ENCODE measurements at places on chromosomes 12 and 14. TPM values are rescaled to one million over a fixed set of nuclear protein-coding genes. Genes with fewer than 3 reads are reported as not detected.

LTB4R2 gene
- 37.4 TPM for total RNA-seq

DNA sequence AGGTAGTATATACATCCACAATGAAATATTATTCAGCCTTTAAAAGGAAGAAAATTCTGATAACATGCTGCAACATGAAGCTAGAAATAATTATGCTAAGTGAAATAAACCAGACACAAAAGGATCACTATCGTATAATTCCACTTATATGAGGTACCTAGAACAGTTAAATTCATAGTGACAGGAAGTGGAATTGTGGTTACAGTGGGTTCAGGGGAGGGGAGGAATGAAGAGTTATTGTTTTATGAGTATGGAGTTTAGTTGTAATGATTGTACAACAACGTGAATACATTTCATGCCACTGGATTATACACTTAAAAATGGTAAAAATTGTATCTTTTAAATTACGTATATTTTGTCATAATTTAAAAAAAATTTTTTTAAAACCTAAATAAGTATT is 21.0 kb downstream of the EEA1 start:
- no peaks in the 10 kb centered on the region for H3K27me3 ChIP-seq
- no peak overlapping the region for H3K27ac ChIP-seq
- peak; percentile 66 for DNase-seq
- H3K4me3 ChIP-seq, result no peak overlapping the region
- H3K4me1 ChIP-seq, result peaks cover 3% of the 10 kb centered on the region

DNA sequence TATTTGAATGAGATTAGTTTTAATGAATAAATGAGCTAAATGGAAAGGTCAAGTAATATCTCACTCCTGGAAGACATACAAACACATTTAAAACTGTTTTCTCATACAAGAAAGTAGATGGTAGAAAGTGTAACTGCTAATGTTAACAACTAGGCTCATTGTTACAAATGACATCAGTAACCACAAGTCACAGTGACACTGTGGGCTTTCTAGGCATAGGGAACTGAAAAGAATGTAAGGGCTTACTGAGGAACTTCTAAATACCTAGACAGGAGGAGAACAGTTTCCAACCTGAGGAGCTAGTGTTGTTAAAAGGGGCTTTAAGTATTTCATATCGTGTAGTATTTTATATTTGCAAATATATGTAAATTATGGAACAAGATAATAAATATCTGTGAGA is 17.5 kb upstream of the ERGIC2 start:
- no peaks in the 10 kb centered on the region for H3K27me3 ChIP-seq
- no peaks in the 10 kb centered on the region for H3K36me3 ChIP-seq
- no peaks in the 10 kb centered on the region for H3K4me1 ChIP-seq
- H3K27ac ChIP-seq, result no peak overlapping the region

GRCh38 chr12:64029013-64029857 is 184.7 kb downstream of the SRGAP1 start:
- no peak overlapping the region for H3K4me3 ChIP-seq
- DNase-seq, result no peak
- no peaks in the 10 kb centered on the region for H3K27me3 ChIP-seq
- H3K4me1 ChIP-seq, result no peaks in the 10 kb centered on the region

DNA sequence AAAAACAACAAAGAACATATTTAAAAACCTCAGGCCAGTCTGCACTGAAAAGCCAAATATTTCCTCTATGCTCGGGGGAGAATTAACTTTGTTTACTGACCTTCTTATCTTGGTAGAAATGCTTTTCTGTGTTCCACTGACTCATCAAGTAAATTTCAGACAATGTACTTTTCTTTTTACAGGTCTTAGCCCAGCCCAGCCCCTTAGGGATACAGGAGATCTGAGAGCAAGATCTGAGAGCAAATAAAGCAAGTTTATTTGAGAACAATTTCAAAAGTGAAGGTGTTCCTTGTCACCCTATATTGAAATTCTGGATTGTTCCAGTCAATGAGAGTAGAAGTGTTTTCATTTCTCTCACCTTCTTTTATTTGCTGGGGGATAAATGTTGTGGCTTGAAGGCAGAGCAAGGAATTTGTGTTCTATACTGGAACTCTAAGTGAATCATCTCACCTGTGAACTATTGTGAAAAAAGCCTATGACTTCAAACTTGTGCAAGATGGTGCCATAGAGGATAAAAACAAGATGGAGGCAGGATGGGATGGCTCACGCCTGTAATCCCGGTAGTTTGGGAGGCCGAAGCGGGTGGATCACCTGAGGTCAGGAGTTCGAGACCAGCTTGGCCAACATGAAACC is 7.9 kb upstream of the GPRC5A start:
- H3K4me1 ChIP-seq, result no peaks in the 10 kb centered on the region
- H3K36me3 ChIP-seq, result no peaks in the 10 kb centered on the region
- no peak overlapping the region for H3K4me3 ChIP-seq
- no peaks in the 10 kb centered on the region for H3K27me3 ChIP-seq
- no peak for DNase-seq

ACOT6 gene
- not detected for total RNA-seq

GRCh38 chr14:52917735-52918134 is 33.1 kb downstream of the FERMT2 start:
- no peak overlapping the region for H3K4me3 ChIP-seq
- no peaks in the 10 kb centered on the region for H3K36me3 ChIP-seq
- peak overlapping the region; percentile 57 for H3K27ac ChIP-seq
- H3K4me1 ChIP-seq, result peaks cover 25% of the 10 kb centered on the region
- H3K27me3 ChIP-seq, result no peaks in the 10 kb centered on the region
- peak; percentile 15 for DNase-seq

DNA sequence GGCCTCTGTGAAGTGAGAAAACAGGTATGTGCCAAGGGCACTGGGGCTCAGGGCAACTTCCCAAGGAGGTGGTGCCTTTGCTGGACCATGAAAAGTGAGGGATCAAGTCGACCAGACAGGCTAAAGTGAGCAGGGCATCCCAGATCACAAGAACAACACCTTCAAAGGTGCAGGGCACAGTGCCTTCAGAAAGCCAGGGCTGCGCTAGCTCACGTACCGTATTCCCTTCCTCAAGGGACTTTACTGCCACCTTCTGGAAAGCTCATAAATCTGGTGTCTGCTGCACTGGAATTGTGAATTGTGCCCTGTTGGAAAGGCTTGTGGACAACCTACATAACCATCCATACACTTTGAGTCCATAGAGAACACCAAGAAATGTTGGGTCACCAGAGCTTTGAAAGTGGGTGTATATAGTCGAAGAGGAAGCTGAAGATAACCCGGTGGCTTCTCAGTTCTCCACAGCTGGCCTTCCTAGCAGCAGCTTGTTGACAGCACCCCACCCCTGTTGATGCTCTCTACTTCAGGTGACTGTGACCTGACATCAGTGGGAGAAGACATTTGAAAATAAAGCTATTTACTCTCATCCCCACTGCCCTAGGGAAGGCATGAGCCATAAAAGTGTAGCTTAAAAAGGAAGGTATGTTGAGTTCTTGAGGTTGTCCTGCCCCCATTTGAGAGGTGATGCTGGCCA is 24.5 kb downstream of the FIGNL2 start:
- H3K27me3 ChIP-seq, result no peaks in the 10 kb centered on the region
- DNase-seq, result no peak
- no peak overlapping the region for H3K4me3 ChIP-seq
- H3K36me3 ChIP-seq, result no peaks in the 10 kb centered on the region
- H3K4me1 ChIP-seq, result peaks cover 38% of the 10 kb centered on the region

DNA sequence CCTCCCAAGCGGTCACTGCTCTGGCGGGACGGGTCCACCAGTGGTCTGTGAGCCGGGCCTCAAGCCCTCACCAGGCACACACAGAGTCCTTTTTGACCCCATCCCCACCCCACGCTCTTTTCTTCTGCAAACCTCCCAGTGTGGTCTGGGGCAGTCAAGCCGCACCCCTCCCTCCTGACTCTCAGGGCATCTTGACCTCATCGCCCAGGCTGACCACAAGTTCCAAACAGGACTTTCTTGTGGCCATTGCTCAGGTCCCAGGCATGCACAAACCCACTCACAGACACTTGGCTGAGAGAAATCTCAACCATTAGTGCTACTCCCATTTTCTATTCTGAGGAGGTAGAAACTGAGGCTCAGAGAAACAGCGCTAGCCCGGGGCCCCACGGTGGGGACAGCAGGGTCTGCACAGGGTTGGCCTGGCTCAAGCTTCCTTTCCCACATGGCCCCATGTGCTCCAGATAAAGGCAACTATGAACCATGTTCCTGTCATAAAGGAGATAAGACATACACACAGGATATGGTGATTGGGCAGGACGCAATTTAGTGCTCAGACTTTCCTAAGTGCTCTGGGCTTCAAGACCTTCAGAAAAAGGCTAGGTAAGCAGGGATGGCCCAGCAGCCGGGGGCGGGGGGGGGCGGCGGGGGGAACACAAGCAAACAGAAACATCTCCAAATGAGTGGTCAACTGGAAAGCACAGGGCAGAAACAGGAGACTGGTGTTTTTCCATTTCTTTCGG is 69.6 kb downstream of the ITPK1 start:
- H3K27ac ChIP-seq, result no peak overlapping the region
- no peak for DNase-seq
- H3K27me3 ChIP-seq, result no peaks in the 10 kb centered on the region
- H3K4me3 ChIP-seq, result no peak overlapping the region

DNA sequence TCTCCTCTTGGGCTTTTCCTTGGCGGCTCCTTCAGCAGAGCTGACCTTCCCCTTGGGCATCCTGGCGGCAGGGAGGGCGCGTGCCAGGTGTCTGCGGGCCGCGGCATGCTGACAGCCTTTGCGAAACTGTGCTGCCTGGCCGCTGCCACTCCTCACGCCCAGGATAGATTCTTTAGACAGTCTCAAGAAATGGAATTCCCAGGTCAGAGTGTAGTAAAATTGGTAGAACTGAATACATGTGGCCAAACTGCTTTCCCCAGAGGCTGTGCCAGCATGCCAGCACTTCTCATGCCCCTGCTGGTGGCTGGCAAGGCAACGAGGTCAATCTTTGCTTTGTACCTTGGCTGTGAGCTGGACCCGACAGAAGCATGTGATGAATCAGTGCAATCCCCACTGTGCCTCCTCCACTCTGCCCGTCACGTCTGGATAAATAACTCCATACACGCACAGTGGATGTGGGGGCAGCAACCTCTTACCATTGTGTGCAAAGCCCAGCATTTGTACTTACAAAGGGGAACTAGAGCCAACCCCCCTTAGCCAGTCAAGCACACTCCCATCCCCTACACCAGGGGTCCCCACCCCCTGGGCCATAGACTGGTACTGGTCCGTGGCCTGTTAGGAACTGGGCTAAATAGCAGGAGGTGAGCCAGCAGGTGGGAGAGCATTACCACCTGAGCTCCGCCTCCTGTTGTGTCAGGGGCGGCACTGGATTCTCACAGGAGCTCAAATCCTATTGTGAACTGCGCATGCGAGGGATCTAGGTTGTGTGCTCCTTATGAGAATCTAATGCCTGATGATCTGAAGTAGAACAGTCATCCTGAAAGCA is 90.9 kb downstream of the ACTN1 start:
- no peaks in the 10 kb centered on the region for H3K36me3 ChIP-seq
- H3K27me3 ChIP-seq, result no peaks in the 10 kb centered on the region
- H3K27ac ChIP-seq, result no peak overlapping the region
- H3K4me1 ChIP-seq, result no peaks in the 10 kb centered on the region

GRCh38 chr14:78075033-78075432 is 95.1 kb upstream of the NRXN3 start:
- H3K4me1 ChIP-seq, result no peaks in the 10 kb centered on the region
- no peak overlapping the region for H3K27ac ChIP-seq
- H3K36me3 ChIP-seq, result no peaks in the 10 kb centered on the region

GRCh38 chr14:35879654-35880249 is 53.6 kb downstream of the BRMS1L start:
- H3K36me3 ChIP-seq, result no peaks in the 10 kb centered on the region
- H3K27ac ChIP-seq, result no peak overlapping the region
- no peaks in the 10 kb centered on the region for H3K27me3 ChIP-seq
- no peaks in the 10 kb centered on the region for H3K4me1 ChIP-seq
- DNase-seq, result peak; percentile 43
- no peak overlapping the region for H3K4me3 ChIP-seq

DNA sequence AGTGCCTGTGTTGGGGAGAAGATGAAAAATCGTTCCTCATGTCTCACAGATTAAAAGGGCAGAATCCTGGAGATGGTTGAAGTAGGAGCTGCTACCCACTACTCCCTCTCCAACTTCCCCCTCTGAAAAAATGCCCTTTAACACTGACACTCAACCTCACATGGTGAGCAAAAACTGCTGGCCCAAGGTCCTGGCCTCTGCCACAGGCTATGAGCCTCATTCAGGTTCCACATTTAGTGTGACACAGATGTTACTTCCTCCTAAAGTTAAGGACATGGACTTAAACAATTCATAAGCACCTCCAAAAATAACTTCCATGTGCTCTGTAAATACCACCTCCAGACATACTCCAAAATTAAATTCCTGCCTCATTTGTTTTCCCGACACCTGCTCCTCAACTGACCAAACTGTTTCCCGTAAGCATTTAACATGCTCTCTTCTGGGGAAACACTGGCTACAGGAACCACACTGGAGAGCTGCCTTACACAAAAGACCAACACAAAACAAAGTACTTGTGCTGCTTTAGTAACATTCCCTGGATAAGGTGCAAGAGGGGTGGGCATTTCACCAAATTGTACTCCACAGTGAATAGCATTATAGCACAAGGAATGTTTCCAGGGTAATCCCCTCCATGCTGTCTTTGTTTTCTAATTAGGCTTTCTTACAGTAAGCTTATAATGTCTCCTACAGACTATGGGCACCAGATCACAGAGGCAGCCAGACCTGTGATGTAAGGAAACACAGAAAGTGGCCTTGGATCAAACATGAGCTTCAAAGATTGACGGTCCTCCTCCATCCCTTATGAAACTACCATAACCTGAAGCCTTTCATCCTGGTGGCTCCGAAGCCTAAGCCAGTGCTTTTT is 57.0 kb downstream of the PHLDA1 start:
- no peak overlapping the region for H3K27ac ChIP-seq
- H3K4me1 ChIP-seq, result peaks cover 22% of the 10 kb centered on the region
- no peaks in the 10 kb centered on the region for H3K36me3 ChIP-seq

GRCh38 chr14:22982477-22983245 is at the start of gene AJUBA:
TSS of gene AJUBA (minus strand) at chr14:22982551. CDS start at chr14:22982266, 285 bp downstream.
- peaks cover 16% of the 10 kb centered on the region for H3K27me3 ChIP-seq
- no peak within 1 kb of the TSS for H3K27ac ChIP-seq
- peak; percentile 83 for DNase-seq
- H3K4me1 ChIP-seq, result peaks cover 28% of the 10 kb centered on the region

GRCh38 chr12:89882792-89883191 is 174.2 kb upstream of the ATP2B1 start:
- H3K27ac ChIP-seq, result no peak overlapping the region
- no peaks in the 10 kb centered on the region for H3K36me3 ChIP-seq
- H3K4me3 ChIP-seq, result no peak overlapping the region
- peaks cover 16% of the 10 kb centered on the region for H3K4me1 ChIP-seq
- no peaks in the 10 kb centered on the region for H3K27me3 ChIP-seq
- no peak for DNase-seq

GRCh38 chr14:31382221-31382620 is 38.1 kb downstream of the HEATR5A start:
- peaks cover 8% of the 10 kb centered on the region for H3K4me1 ChIP-seq
- no peak overlapping the region for H3K4me3 ChIP-seq
- H3K27ac ChIP-seq, result no peak overlapping the region
- no peak for DNase-seq
- no peaks in the 10 kb centered on the region for H3K27me3 ChIP-seq
- H3K36me3 ChIP-seq, result peaks cover 15% of the 10 kb centered on the region

Data from natural killer cell (primary cell).